ENCODE measurements at places on chromosomes 12 and 14. TPM values are rescaled to one million over a fixed set of nuclear protein-coding genes. Genes with fewer than 3 reads are reported as not detected.

STAC3 gene
- polyA plus RNA-seq, result 8.4 TPM

DNA sequence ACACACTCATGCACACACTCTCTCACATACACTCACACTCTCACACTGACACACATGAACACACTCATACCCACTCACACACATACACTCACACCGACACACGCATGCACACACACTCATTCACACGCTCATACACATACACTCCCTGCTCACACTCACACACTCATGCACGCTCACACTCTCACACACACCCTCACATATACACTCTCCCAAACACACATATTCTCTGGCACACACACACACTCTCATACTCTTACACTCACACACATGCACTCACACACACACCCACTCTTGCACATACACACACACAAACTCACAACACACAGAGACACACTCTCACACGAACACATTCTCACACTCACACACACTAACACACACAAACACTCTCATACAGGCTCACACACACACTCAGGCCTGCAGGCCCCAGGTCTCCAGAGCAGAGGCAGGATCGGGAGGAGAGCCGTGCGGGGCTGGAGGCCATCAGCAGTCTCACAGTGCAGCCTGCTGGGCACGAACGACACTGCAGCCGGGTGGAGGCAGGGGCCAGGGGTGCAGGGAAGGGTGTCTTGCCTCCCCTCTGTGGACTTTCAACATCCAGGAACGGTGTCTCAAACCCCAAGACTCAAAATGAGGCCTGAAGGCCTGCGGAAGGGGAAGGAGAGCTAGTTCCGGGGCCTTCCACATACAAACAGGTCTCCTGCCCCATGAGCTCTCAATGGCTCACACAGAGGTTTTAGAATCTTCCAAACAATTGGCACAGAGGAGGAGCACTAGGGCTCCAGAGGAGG is 148.7 kb downstream of the ANO2 start:
- no peak for DNase-seq

CEP290 gene
- polyA plus RNA-seq, result 25.2 TPM

TAS2R7 gene
- polyA plus RNA-seq, result not detected

DNA sequence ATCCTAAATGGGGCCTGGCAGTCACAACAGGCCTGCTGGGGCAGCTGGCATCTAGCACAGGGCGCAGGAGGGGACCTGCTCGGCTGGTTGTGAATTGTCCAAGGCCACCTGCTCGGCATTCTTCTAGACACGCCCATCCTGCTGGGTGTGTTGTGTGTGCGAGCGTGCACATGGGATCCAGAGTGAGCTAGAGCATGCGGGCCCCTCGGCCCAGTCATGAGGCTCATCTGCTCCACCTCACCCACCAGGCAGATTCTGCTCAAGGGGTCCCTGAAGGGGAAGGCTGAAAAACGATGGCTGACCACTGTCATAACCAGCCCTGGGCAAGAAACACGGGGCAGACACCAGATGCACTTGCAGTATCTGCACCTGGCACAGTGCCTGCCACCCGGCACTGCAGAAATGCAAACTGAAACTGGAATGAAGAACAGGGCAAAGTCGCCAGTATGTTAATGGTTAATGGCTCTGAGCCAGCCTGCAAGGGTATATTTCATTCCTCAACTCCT is 31.8 kb downstream of the MAX start:
- no peak for DNase-seq

DNA sequence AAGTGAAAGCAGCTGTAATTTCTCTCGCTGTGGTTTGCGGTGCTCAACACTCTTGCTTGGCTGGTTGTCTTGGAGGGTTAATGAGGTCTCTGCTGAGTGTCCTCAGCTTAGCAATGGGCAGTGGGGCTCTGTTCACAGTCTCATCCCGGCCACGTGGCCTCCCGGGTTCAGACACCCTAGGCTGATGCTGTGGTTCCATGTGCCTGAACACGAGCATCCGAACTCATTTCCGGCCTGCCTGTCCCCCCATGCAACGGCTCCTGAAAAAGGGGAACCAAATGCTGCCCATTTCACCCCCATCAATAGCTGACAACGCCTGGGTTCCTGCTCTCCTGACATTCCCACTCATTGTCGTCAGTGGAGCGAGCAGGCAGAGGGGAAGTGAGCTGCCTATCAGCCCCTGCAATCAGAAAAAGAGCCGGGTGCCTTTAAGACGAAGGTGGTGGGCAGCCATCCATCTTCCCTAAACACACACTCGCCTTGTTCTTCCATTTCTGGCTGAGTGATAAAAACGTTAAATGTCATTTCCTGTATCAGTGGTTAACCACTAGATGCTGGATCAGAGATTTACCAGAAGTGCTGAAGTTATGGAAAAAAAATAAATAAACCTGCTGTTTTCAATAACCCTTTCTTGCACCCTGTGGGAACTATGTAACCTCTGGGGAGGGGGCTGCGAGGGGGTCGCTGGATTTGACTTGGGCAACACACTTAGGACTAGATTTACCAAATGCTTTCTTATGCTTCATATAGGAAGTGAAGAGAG is 60.3 kb upstream of the BCL2L14 start:
- DNase-seq, result no peak

GRCh38 chr14:61154641-61155040 is 126.5 kb downstream of the TMEM30B start:
- DNase-seq, result no peak

SOCS2 gene
- polyA plus RNA-seq, result 33.7 TPM

DNA sequence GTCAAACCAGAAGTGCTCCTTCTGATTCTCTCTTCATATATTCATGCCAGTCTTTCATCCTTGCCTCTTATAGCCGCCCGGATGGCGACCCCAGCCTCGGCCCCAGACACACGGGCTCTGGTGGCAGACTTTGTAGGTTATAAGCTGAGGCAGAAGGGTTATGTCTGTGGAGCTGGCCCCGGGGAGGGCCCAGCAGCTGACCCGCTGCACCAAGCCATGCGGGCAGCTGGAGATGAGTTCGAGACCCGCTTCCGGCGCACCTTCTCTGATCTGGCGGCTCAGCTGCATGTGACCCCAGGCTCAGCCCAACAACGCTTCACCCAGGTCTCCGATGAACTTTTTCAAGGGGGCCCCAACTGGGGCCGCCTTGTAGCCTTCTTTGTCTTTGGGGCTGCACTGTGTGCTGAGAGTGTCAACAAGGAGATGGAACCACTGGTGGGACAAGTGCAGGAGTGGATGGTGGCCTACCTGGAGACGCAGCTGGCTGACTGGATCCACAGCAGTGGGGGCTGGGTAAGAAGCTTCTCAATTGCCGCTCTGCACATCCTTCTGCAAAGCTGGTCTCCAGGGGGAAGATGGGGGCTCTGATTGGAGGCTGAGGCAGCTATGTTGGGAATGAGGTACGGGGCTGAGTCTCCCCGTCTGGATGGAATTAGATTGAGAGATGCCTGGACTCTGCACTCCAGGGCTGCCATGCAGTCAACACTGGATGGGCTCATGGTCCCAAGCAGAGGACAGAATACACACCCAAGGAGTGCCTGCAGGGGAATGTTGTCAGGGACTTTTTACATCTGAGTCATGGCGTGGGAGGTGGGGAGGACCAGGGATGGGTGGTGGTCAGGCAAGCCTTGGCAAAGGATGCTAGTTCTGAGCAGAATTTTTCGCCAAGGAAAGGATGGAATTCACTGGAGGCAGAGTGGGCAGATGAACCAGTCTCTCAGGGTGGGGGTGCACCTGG is 1.3 kb downstream of the BCL2L2 start:
- no peak for DNase-seq

PAX9 gene
- 0.27 TPM for polyA plus RNA-seq

BRF1 gene
- 38.5 TPM for polyA plus RNA-seq

DNA sequence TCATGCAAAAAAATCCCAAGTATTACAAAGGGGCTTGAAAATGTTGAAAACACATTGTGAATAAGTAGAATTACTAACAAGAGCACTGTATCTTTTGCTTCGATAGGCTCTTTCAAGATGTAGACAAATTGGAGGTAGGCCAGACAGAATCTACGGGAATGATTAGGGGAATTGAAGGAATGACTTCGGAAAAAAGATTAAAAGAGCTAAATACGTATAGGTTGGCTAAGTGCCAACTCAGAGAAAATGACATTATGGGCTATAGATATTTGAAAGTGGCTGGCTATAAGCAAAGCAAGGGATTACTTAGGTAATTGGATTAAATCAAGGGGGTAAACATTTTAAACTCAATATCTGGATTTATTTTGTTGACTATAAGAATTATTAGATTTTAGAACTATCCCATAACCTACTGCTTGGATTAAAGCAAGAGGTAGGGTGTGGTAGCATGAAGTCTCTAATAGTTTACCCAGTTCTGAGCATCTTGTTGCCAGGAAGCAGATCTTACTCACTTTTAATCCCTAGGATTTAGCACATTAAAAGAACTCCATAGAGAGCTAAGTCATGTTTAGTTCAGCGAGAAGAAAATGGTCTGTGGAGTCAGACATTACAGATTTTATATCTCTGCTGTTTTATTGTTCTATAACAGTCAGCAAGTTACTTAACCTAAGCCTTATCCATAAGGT is 489.8 kb downstream of the DIO2 start:
- DNase-seq, result no peak

RD3L gene
- polyA plus RNA-seq, result not detected

DNA sequence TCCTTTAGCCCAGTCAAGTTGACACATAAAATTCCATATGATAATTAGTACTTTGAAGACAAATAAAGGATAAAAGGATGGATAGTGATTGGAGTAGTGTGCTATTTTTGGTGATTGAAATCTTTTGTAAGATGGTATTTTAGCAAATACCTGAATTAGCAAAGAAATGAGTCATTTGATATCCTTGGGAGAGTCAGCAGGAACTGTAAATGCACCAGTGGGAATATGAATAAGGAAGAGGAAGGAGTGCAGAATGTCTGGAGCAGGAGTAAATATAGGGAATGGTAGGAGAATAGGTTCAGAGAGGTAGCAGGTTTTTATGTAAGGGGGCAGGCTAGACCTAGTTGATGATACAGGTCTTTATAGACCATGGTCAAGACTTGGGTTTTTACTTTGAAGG is 75.0 kb downstream of the TRMT5 start:
- no peak for DNase-seq

- DNase-seq, result no peak
Observed at GRCh38 chr14:101630056-101630965, 69.0 kb downstream of the DIO3 start.

DNA sequence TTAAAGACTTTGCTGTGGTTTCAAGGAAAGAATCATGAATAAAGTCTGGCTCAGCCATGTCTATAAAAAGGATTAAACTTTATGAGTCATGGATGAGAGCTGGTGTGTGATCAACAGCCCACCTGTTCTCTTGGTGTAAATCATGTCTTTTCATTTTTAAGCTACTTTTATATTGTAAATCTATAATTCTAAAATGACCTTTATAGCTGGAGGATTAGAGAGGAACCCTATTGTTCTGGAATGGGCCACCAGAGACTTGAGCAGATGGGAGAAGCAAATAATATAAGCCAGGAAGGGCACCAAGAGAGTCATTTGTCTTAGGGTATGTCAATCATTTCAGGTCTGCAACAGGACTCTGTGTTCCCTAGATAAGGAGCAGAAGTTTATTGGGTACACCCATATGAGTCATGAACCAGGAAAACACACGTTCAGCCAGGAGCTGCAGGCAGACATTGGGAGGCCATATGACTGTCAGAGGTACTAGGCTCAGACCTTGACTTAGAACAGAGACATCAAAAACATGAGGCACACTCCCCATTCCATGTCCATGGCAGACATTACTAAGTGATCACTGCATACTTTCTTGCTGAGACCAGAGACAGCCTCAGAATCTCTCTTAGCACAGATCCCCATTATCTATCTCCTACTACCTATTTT is 49.3 kb downstream of the NDUFA12 start:
- DNase-seq, result no peak

ZDHHC22 gene
- polyA plus RNA-seq, result 0.45 TPM

DNA sequence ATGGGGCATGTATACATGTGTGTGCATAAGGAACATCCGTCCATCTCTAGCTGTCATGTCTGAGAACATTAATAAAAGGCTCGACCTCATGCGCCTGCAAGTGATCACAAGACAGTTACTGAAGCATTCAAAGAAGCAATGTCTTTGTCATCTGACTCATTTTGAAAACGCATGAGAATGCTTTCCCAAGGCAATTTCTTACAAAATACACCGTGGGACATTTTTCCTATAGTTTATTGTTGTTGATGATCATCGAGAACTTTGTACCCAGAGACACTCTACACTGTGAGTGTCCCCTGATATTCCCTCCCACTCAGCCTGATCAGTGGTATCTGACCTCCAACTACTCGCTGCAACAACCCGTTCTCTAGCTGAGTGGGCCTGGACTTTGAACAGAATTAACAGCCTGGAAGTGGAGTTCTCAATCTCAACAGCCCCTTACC is 68.1 kb downstream of the ETV6 start:
- no peak for DNase-seq

GRCh38 chr12:25241167-25242020 is 9.3 kb downstream of the KRAS start:
- no peak for DNase-seq

DNA sequence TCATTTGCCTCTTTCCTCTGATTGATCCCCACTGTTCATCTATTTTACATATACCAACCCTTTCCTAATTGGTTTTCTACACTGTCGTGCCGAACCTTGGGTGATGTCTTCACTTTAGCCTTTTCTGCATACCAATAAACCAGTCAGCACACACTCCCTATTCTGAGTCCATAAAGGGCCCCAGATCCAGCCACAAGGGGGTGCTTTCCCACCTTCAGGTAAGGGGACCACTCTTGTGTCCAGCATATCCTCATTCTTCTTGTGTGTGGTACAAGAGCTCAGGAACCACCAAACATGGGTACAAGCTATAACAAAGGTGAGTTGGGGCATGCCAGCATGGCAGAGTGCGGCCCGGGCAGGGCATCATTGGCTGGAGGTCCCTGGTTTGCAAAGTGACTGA is 859.8 kb downstream of the FSCB start:
- DNase-seq, result no peak

TAS2R46 gene
- polyA plus RNA-seq, result not detected

PTPN6 gene
- 19.2 TPM for polyA plus RNA-seq

GRCh38 chr14:105315211-105315721 is 718 bp downstream of the PACS2 start:
- DNase-seq, result no peak

DNA sequence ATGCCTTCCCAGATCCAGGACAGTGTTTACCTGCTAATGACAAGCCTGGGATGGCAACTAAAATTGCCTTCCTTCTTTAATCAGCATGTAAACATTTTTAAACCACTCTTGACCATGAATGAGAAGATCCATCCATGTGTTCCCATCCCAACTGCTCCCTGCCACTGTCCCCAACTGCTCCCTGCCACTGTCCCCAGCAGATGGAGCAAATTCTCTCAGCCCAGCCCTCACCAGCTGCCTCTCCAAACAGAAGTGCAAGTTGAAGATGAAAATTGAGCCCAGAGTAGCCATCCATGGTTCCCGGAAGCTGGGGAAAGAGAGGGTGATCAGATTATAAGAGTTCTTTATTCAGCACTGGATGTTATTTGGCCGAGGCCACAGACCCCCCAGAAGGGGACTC is 133.1 kb downstream of the SLC15A4 start:
- DNase-seq, result no peak

ADAM20 gene
- 0.10 TPM for polyA plus RNA-seq

GRCh38 chr12:32921397-32921796 is 24.8 kb upstream of the PKP2 start:
- no peak for DNase-seq
